ENCODE measurements at places on chromosomes 4 and X.

- no peak for DNase-seq
Observed at GRCh38 chr4:84263415-84263814, 235.7 kb downstream of the NKX6-1 start.

GRCh38 chrX:134469486-134469885, 9.5 kb downstream of the HPRT1 start:
- DNase-seq: peak; percentile 5

- DNase-seq: peak; percentile 84
Observed at GRCh38 chr4:182478475-182478874, 235.3 kb downstream of the TENM3 start.

- DNase-seq: no peak
Observed at GRCh38 chr4:38967260-38968095, 64.7 kb downstream of the TMEM156 start.

DNA sequence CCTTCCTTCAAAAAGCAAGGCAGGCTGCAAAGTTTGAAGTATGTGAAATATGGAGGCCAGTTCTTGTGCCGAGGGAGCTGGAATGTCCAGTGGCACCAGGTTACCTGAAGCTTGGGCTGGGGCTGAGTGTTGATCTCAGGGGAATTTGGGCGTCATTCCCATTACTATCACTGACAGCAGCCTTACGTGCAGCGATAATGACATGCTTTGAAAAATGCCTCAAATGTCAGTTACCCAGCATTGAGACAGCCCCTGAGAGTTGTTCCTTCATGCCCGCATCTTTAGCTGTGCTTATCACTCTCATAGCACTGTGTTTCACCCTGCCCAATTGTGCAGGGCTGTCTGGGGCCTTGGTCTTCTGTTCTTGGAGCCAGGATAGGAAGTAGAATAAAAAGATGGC, 27.4 kb downstream of the SLC16A2 start:
- no peak for DNase-seq

GRCh38 chr4:144547678-144548298, 98.2 kb upstream of the HHIP start:
- DNase-seq: no peak

DNA sequence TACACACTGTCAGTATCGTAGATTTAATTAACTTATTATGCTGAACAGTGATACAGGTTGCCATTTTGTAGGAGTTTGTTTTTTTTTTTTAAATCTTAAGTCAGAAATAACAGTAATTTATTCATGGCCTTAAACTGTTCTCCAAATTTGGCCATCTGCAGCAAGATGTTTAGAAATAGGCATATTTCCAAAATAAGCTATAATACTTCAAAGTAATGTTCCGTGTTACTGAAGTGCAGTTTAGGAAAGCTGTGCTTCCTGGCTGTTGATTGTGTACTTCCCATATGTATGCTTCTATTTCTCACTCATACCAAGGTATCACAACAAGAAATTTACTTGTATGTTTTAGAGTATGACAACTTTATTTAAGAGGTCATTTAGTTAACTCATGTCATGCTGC, 28.9 kb downstream of the CPEB2 start:
- DNase-seq: no peak

- DNase-seq: peak; percentile 21
Observed at GRCh38 chr4:152700151-152700550, 20.4 kb upstream of the TMEM154 start.

DNA sequence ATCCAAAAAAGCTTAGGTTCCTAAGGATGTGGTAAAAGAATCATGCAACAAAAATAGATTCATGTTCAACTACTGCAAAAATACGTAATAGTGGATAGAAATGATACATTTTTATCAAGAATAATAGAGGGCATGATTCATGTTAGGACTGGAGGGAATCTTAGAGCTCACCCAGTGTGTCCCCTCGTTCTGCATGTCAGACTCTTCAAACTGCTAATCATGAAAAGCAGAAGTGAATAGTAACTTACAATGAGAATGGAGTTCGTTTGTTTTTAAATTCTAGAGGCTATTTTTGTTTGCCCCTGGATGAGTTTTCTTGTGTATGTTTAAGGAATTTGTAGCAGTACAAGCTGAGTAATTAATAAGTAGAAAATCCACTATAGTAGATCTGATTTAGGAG, 79.4 kb downstream of the MSL3 start:
- no peak for DNase-seq

GRCh38 chr4:7353046-7353790, 81.5 kb downstream of the PSAPL1 start:
- DNase-seq: no peak

DNA sequence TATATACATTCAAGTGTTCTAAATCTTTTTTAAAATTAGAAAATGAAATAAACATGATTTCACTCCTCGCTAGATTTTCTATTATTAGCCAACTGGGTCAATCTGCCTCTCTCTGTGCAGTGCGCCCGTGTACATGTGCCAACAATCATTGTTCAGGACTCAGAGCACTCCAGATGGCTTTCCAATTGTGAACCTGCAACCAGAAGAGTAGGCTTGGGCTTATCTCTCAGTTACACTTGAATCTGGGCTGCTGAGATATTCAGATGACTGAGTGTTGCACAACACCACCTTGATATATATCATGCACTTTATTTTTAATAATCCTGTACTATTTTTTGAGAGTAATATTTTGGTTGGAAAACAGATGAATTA, 184.0 kb upstream of the FSTL5 start:
- peak; percentile 44 for DNase-seq
